Bone marrow (tissue), 2 donors: ENCODE measurements at places on chromosomes 3 and 15.
A peak's percentile ranks its signal among the peaks of the same experiment; 100 is the strongest.

DNA sequence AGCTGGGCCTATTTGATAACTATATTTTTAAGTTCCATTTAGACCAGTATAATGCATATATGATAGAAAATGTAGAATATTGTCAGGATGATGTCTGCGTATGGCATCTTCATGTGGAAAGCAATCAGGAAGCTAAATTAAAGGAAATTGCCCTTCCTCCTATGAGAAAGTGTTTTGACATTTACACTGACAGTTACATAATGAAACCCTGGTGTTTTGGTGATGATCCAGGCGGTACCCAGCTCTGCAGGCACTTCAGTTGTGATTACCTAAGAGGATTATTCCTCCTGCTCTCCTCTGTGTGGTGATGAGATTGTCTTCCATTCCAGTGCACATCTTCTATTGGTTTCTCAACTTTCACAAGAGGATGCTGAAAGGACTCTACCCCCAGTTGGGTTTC lies 126.5 kb upstream of the MITF start:
- DNase-seq = no peak

DNA sequence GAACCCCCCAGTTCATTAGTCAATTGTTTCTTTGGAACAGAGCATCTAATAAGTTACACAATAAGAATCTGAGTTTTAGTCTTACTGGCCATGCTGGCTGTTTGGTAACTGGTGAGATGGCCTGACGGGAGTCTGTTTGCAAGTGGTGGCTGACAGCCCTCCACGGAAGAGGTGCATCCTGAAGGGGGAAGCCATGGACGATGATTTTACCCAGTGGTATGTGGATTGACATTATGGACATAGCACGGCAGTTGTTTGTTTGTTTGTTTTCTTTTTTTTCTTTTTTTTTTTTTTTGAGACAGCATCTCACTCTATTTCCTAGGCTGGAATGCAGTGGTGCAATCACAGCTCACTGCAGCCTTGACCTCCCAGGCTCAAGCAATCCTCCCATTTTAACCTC lies 156.0 kb downstream of the RPLP1 start:
- DNase-seq = no peak

DNA sequence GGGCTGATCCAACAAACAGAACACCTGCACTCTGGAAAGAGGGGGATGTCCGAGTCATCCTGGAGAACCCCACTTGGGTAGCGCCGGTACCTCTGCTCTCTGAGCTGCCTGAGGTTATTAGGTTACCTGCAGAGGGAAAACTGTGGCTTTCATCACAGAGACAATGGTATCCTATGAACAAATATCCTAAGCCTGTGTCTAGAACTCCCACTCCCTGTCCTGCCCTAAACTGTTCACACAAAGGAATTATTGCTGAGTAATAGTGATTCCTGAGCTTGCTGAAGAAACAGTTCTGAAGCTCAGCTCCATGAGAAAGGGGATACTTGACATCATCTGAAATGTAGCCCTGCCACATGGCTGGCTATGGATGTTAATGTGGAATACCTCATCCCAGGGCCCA lies 31.9 kb upstream of the WNT5A start:
- DNase-seq = no peak

DNA sequence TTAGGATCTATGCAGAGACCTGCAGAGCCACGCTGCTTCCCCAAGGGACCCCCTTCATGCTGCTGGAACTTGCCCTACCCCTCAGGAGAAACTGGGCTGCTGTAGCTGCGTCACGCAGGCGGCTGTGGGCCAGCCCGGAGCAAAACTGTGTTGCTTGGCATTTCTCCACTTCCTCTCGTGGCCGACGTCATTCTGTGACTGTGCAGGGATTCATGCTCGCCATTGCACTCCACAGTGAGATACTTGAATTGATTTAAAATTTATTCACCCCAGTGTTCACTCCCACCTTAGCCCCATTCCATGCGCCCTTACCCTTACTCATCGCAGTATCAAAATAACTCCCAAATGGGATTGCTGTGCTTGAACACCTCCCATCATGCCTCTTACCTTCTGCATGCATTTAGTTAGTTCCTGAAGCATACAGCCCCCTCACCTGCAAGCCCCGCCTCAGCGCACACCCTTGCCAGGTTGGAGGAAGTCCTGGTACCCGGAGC lies 45.7 kb downstream of the TMEM44 start:
- no peak for DNase-seq

GRCh38 chr15:82849556-82850512 lies 40.4 kb downstream of the WHAMM start:
- peak; percentile 29 for DNase-seq
